ENCODE measurements at places on chromosomes 7 and 10.

DNA sequence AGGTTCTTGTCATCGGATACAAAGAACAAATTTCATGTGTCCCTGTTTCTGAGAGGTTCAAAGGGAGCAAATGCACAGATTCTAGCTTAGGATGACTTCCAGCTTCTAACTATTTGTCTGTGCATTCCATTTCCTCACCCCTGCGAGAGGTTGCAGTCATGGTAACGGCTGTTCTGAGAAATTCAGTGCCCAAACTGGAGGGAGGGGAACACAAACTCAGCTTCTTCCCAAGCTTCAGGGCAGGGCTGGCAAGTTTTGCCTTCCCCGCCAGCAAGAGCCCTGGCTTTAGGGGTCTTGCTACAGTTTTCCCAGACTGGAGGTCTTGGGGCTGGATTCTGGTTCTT is 11.1 kb downstream of the FAS start:
- DNase-seq, result no peak

GRCh38 chr7:7321681-7322080 is 139.3 kb downstream of the C1GALT1 start:
- DNase-seq, result no peak

DNA sequence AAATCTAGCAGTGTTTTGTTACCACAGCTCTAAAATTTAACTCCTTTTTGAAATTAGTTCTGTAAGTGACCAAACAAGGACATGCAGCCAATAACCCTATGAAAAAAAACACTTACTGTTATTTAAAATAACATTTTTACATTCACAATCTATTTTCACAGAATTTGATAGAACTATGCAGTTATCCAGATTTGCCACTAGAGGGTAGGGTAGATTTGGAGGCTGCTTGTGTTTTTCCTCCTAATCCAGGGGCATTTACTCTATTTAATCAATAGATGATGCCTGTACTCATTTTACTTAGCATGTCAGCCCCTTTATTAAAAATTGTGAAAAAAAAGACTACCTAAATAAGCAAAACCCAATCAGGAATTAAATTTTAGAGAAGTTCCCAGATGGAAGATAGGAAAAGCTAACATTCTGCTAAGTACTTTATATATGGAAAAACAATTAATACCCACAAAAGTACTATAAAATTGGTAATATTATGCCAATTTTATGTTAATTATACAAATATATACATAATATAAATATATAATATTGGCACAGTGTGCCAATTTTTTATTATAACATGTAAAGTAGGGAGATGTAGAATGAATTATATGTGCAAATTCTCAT is 18.1 kb upstream of the LIPK start:
- DNase-seq, result no peak

DNA sequence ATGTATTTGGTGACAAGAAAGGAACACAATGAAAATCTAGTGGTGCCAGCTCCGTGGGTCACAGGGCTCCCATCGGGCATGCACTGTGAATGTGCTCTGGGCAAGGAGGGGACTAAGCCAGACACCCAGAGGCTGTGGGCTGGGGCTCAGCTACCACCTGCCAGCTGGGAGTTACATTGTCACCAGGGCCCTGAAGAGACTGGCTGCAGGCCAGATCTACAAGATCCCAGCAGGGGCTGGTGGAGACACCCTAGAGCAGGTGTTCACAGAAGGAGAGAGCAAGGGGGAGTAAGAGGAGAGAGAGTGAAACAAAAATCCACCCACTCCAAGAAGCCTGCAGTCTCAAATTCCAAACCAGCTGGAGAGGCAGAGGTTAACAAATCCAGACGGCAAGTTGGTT is 116.6 kb upstream of the ADCY1 start:
- DNase-seq, result peak; percentile 96

- DNase-seq, result no peak
These were observed 121.5 kb upstream of the SH2B2 start for GRCh38 chr7:102165136-102165535.

DNA sequence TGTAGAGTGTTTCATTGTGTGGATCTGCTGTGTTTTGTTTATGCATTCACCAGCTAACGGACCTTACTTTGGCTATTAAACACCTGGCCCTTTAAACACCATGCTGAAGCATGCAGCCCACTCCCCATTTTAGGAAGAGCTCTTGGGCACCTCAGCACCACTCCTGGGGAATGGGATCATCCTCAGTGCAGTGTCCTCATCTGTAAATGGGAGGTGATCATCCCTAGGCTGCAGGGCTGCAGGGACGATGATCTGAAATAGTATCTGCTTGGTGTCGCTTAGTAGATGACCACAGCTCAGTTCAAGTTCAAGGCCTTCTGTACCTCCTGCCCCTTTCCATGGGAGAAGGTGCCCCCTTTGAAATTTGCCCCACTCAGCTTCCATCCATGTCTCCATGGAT is 229.9 kb downstream of the TCF7L2 start:
- DNase-seq, result no peak

GRCh38 chr7:77806425-77806824 is 7.9 kb downstream of the PHTF2 start:
- no peak for DNase-seq

GRCh38 chr10:11192304-11193000 is 174.8 kb downstream of the CELF2 start:
- DNase-seq, result no peak

- no peak for DNase-seq
These were observed 70.4 kb downstream of the ZFAND4 start for GRCh38 chr10:45602082-45602730.

DNA sequence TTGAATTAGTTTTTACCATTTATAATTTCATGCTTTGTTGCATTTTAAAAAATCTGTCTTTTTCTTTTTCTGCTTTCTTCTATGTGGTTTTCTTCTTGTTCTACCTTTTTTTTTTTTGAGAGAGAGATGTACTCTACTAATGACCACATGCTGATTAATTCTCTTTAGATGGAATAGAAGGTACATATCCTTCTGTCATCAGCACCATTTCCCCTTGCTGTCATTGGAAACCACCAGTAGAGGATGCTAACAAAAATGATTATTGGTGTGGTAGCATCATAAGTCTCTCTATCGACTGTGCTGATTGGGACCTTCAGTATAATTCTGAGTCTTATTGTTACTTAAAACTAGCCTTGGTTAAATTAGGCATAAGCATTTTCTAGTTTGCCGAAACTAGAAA is 3.6 kb downstream of the ZEB1 start:
- DNase-seq, result no peak

DNA sequence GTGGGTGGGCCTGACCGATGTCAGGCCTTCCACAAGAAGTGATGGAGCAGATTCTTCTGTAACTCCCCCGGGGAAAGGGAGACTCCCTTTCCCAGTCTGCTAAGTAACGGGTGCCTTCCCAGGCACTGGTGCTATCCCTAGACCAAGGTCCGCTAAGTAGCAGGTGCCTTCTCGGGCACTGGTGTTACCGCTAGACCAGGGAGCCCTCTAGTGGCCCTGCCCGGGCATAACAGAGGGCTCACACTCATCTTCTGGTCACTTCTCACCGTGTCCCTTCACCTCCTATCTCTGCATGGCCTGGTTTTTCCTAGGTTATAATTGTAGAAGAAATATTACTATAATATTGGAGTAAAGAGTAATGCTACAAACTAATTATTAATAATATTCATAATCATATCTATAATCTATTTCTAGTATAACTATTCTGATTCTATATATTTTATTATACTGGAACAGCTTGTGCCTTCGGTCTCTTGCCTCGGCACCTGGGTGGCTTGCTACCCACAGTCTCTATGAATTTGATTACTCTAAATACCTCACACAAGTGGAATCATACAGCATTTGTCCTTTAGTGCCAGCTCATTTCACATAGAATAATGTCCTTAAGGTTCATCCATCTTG is 1378.7 kb downstream of the XPNPEP1 start:
- peak; percentile 1 for DNase-seq

GRCh38 chr10:20976891-20977290 is 79.8 kb upstream of the NEBL start:
- DNase-seq, result no peak

DNA sequence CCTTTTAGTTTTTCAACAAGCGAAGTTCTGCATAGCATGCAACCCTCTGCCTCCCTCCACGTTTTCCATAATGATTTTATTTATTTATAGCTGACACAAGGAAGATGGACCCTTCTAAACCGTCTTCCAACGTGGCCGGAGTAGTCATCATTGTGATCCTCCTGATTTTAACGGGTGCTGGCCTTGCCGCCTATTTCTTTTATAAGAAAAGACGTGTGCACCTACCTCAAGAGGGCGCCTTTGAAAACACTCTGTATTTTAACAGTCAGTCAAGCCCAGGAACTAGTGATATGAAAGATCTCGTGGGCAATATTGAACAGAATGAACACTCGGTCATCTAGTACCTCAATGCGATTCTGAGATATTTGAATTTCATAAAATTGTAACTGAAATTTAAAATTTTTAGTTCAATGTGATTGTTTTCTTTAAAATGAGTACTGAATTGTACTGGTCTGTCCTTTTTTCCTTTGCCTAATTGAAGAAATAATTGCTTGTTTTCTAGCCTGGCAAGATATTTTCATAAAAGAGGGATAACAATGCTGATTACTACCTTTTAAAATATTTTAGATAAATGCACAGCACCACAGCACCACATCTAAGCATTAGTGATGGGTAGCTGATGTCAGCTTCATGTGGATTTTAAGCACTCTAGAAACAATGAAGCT is 41.5 kb upstream of the SLC39A12 start:
- no peak for DNase-seq

- DNase-seq, result no peak
These were observed 1.4 kb downstream of the TCERG1L start for GRCh38 chr10:131310142-131310541.

DNA sequence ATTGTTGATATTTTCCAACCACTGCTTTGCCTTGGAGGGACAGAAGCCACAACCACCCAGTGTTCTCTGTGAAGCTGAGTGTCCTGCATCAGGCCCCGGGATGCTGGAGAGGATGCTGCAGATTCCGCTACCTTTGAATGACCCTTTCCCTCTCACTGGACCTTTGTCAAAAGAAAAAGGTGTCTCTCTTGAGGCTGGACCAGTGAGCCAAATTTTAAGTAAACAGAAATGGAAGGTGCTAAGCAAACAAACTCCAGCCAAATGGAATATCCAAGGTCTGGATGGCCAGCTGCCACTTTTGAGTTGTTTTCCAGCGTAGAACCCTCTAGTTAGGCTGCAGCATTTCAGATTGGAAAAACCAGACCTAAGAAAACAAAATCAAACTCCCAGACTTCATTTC is 145.5 kb downstream of the TRIL start:
- peak; percentile 56 for DNase-seq

DNA sequence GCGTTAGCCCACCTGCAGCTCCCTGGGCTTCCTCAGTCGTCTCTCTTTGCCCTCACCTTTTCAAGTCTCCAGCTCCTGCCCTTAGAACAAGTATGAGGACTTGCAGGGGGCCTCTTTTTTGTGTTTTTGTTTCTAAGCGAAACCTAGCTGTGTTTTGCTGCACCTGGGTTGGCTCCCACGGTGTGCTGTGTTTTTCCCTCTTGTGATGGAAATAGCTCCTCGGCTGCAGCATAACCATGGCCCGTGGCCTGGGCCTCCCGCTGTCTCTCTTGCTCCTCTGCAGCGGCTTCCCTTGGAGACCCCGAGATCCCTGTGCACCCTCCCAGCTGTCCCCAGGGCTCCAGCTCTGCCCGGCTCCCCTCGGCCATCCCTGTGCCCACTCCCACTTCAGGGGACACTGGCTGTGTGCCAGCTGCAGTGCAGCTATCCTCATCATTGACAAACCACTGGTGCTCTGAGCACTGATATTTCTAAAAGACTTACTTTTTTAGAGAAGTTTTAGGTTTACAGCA is 75.6 kb upstream of the TCERG1L start:
- no peak for DNase-seq

DNA sequence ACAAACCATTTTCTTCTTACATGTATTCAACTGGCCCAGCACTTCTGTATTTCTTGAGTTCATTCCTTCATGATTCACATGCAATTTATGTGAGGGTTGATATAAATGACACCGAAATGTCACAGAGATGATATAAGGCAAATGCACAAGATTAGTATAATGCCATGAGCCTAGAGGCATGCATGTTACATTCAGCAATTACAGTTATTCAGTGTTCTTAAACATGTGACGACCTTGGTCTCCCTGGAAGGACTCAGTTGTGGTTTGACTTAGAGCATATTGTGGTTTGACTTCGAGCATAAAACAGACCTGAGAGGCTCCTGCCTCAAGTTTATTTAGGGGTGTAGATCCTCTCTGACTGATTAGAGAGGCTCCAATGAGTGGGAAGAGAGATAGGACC is 752.1 kb upstream of the POM121L12 start:
- no peak for DNase-seq

- no peak for DNase-seq
These were observed 161.2 kb upstream of the WDR11 start for GRCh38 chr10:120689777-120690529.

DNA sequence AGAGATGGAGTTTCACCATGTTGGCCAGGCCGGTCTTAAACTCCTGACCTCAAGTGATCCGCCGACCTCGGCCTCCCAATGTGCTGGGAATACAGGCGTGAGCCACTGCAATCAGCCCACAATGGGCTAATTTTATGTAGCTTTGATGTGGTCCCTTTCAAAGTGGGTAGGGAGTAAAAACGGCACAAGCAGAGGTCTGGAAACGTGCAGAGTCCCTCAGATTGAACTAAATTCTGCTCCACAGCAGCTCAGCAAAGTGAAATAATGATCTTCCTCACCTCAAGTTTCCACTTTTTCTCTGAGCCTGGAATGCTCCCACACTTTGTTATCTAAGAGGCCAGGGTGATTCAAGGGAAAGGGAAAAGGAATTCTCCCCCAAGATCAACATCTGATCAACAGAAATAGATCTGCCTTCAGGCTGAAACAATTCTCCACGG is 6.1 kb downstream of the CCDC3 start:
- no peak for DNase-seq

- DNase-seq, result no peak
These were observed 55.7 kb upstream of the EFCAB10 start for GRCh38 chr7:105636982-105637381.

DNA sequence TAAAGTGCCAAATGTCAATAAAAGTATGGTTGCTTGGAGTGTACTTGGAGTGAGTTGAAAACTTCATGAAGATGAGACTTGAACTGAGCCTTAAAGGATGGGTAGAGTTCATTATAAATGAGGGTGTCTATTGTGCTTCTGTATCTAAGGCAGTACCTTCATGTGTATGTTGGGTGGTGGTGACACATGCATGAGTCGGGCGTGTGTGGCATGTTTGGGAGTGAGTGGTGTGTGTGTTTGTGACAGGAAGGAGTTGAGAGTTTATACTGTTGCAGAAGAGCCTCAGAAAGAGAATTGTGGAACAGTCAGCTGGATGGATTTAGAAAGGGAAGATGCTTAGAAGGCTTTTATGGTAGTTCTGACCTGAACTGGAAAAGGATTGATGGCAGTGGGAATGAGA is 6.0 kb upstream of the ZRANB1 start:
- DNase-seq, result no peak

DNA sequence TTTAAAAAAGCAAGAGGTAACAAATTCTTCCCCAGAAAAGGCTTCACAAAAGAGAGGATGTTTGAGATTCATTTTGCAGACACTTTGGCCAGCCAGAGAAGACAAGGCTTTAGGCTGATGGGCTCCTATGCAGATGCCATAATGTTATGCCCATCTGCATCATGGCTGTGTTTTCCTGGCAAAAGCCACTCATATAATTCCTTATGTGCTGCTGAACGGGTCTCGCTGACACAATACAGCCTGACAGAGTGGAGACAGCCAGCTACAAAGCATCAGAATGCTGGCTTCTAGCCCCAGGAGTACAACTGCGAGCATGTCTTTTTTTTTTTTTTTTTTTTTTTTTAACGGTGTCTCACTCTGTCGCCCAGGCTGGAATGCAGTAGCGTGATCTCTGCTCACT is 1157.4 kb upstream of the AUTS2 start:
- DNase-seq, result peak; percentile 30

Data from NCI-H1092 (cell line).